ENCODE measurements at places on chromosomes 2 and 18.

GRCh38 chr2:118731413-118731812, 116.0 kb downstream of the EN1 start:
- DNase-seq, result no peak

DNA sequence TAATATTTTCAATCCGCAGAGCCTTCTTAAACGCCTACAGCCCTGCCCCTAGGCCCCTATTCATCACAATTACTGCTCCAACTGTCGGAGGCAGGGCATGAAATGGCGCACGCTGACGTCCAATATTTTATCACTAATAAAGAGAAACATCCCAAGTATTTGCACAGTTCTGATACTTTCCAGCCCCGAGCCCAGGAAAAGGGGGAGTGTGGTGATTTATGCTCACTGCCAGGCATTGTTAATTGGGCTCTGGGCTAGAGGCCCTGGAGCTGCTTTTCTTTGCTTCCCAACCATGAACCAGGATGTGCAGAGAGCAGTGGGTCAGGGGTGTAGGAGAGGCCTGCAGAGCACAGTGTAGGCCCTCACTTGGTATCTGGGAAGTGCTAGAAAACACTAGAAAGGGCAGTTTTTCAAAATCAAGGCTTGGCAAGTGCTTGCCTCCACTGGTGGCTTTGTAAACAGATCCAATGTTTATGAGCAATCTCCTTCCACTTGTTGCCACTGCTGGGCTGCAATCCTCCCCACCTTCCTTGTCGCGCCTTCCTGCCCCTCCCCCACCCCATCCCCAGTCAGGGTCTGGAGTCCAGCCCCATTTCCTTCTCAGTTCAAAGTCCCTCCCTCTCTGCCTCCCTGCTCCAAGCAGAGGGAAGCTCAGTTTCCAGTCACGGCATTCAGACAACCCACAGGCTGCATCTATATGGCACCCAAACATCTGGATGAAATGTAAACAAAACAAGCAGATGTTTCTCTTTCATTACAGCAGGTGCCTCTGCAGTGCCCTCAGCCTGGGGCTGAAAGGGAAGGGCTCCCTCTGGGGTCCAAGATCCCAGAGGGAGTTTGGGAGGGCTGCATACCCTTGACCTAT, 83.9 kb upstream of the PKDCC start:
- DNase-seq, result no peak

DNA sequence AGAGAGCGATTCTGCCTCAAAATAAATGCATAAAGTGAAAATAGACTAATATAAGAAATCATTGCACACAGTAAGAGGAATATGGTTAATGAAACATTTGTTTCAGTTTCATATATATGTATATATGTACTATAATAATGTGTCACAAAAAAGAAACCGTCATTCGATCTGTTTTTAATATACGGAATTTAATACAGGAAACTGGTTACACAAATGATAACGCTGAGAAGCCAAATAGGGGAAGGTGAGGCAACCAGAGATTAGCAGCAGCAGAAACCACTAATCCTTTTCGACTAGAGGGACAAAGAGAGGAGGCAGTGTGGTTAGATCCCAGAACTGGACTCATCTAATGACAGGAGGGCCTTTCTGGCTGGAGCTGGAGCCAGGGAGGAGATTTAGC, 64.2 kb upstream of the GREB1L start:
- no peak for DNase-seq

GRCh38 chr18:30991397-30991796, 51.1 kb downstream of the DSC3 start:
- no peak for DNase-seq

- DNase-seq, result no peak
These were observed 212.0 kb downstream of the MCFD2 start for GRCh38 chr2:46703588-46703987.

- DNase-seq, result no peak
These were observed 7.6 kb upstream of the THOC1 start for GRCh38 chr18:275486-275885.

DNA sequence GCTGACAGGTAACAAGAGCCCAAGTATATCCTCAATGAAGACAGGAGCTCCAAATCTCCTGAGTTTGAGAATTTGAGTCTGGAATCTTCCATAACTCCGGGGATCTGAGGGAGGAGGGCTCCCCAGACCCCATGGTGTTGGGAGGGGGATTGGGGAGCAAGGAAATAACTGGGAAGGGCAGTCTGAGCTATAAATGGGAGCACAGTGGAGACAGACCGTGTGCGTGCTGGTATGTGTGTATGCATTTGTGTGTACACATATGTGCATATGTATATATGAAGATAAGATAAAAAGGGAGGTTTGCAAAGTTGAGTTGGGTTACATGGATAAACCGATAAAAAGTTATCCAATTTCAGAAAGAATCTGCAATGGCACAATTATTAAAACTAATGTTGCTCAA, 2.3 kb downstream of the APCDD1 start:
- DNase-seq, result no peak

- no peak for DNase-seq
These were observed 50.3 kb downstream of the SERPINB8 start for GRCh38 chr18:64019922-64020756.

- DNase-seq, result no peak
These were observed 149.9 kb upstream of the TTC39C start for GRCh38 chr18:23864624-23865023.

DNA sequence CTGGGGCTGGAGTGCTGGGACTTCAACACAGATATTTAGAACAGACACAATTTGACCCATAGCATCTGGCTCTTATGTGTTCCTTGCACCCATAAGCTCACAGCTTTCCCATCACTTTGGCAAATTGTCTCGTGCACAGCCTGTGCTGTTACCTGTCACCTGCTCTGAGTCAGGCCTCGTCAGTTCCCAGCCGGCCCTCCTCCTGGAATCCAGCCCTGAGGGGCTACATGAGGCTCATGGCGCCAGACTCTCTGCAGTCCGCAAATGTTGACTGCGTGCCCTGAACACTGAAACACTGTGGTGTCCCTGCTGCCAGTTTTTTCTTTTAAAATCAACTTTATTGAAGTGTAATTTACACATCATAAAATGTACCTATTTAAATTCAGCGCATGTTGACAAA, 65.4 kb upstream of the BZW1 start:
- no peak for DNase-seq

DNA sequence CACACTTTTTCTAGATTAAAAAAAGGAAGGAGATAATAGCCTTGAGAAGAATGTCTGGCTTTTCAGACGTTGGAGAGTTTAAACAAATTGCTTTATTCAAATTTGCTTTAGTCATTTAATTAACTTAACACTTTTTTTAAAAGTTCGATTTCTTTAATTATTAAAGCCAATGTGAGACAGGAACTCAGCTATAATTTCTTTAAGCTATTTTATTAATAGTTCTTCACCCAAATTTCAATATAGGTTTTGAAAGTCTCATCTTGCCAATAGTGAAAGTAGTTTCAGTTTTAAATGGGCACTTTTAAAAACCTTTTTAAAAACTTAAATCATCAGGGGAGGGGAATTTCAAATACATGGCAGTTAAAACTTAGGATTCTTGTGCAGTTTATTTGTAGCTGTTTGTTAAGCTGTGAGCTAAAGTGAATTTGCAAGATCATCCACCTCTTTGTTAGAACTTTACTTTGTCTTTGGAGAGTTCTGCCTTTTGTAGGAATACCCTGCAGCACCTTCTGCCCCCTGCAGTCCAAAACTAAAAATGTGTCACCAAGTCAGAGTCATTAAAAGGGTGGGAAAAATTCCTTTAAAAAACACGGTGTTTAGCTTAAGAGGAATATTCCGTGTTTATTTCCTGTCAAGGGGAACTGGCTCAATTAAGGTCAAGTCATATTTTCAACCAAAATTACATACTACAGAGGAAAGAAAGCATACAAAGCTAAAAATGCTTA, 4.6 kb downstream of the TGIF1 start:
- no peak for DNase-seq

GRCh38 chr2:197626965-197627625, 48.3 kb downstream of the RFTN2 start:
- DNase-seq, result no peak

DNA sequence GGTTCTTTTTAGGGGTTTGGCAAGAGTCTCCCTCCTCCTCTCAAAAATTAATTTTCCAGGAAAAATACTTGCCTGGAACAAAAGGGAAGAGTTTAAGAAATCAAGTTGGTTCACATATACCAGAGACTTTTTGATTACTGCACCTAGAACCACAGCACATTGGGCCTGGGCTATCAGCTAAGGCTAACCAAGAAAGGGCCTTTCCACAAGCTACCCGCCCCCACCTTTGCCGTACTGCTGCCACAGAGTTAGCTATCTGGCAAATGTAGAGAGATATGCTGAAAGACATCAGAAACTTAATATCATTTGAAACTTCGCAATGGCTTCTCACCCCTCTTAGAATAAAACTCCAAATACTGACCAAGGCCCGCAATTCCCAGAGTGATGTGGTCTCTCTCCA, 76.9 kb downstream of the AAK1 start:
- DNase-seq, result no peak

DNA sequence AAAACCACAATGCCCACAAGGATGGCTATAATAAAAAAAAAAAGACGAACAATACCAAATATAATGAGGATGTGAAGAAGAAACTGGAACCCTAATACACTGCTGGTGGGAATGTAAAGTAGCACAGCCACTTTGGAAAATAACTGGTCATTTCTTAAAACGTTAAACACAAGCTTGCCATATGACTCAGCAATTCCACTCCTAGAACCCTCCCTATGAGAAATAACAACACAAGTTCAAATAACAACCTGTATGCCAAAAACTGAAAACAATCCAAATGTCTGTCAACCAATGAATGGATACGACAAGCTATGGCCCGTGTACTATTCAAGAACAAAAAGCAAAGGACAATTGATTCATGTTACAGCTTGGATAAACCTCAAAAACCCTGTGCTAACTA, 7.0 kb upstream of the ALPK2 start:
- DNase-seq, result peak; percentile 45

GRCh38 chr2:98903064-98903355, 33.0 kb downstream of the CRACDL start:
- DNase-seq, result no peak

DNA sequence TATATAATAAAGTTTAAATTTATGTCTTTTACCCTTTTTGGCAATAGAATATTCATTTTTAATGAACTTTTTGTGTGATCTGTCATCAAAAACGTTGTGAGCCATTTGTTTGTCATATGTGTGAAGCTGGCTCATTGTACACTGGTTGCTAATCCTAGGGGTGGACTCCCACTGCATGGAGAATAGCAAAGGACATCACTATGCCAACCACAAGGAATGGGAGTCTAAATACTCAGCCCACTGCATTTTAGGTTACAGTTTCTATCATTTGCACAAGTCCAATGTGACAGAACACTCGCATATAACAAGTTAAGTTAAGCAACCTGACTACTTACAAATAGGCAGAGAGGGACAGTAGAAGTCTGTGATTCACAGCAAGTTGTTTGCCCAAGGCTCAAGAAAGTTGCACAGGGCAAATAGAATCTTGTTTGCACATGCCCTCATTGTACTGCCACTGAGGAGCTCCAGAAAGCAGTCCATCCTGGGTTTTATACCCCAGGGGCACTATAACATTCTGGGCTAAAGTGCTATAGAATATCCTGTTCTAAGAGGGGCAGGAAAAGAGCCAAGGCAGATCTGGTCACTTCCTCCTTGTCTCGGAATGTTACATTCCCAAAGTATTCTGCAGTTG, 545.9 kb upstream of the GCFC2 start:
- DNase-seq, result no peak

DNA sequence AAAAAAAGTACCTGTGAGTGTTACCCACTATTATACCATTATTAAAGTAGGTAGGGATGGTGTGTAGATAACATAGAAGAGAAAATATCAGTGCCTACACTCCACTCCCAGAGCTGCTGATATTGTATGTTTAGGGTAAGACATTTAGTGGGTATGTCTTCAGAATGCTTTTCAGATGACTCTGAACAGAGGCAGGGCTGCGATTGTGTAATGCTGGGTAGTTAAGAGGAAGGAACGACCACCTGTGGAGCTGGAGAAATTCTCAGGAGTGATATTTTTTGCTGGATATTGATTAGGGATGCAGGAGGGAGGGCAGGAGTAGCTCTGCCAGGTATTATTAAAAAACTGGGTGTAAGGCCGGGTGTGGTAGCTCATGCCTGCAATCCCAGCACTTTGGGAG, 2.8 kb downstream of the CNOT11 start:
- no peak for DNase-seq

DNA sequence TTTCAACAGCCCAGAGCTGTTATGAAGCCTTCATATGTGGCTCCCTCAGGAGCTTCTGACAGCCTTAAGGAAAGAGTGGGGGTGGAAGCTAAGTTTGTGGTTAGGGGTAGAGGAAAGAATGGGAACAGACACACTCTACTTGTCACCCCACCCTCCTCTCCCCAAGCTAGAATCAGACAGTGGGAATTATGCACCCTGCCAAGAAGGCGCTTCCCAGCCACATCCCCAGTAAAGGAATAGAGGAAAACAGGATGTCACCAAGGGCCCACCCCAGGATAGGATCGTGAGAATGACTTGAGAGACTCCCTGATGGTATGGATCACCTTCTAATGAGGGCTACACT, 32.4 kb upstream of the EML4 start:
- no peak for DNase-seq

Measured in AG09309 (cell line).